Left hindlimb (tissue), 1 donor: ENCODE measurements at places on chromosomes 5 and 9.

DNA sequence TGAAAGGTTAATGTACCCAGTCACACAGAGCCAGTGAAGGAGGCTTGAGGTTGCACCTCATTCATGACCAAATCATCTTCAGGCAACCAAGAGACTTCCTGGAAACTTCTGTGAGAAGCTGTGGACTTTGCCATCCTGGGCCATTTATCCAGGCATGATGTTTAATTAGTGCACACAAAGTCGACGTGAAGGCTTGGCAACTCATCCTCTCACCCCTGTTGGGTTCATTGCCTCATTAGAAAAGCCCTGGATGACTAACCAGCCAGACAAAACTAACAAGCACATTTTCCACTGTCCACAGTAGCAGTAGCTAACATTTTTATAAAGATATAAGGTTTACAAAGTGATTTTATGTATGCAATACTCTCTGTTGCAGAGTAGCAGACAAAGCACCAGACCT is 65.7 kb upstream of the ZNF462 start:
- no peak for DNase-seq

DNA sequence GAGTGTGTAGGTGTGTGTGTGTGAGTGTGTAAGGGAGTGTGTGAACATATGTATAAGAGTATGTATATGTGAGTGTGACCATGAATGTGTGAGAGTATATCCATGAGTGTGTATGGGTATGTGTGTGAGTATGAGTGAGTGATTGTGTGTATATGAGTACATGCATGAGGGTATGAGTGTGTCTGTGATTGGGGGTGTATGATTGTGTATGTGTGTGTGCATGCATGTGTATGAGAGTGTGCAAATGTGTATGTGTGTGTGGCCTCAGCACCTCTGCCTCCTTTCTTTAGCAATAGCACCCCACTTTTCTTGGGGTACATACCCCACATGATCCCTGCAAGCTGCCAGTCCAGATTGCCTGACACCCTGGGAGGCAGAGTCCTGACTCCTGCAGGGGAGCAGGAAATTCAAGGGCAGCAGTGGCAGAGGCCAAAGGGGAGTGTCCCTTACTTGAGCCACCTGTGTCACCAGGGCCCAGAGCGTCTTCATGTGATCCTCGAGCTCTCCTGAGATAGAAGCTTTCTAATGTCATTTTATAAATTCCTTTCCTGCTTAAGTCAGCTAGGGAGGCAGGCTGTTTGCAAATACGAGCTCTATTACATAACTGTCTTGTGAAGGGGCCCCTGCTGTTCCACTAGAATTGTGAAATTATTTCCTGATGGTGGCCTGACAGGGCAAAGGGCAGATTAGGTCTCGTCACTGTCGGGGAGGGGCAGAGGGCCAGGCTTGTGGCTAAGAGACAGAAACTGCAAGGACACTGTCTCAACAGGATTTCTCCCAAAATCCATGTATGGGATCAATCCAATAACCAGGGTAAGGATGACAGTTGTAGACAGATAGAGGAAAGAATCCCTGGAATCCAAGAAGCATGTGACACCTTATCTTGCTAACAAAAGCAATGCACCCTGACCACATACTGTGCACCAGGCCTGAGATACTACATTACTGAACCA is 389.1 kb downstream of the GADD45G start:
- no peak for DNase-seq

GRCh38 chr9:135990468-135991429 is 29.6 kb upstream of the UBAC1 start:
- DNase-seq, result peak; percentile 79

DNA sequence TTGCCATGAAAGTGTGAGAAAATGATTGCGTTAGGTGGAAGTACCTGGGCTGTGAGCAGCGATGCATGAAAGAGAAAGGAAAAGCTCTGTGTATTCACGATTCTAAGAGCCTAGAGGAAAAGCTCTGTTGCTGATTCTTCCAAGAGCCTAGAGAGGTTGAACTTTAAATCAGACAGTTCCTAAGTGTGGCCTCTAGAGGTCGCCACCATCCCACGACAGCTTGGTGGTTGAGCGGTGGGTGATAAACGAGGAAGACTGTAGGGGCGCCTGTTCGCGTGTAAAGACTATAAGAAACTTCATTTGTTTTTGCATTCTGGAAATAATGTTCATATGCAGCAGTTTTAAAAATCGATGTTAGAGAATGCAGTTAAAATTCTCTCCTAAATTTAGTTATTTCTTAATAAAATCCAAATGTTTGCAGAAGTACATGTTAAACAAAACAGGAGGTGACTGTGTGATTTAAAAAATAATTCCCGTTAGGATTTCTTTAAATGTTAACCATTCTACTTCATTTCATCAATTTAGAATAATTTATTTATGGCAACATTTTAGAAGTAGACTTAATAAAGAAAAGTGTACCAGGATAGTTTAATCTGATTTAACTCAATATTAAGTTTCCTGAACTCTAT is 107.7 kb downstream of the TENT4A start:
- no peak for DNase-seq

GRCh38 chr5:172837640-172838039 is 3.6 kb downstream of the ERGIC1 start:
- no peak for DNase-seq
